ENCODE measurements at places on chromosomes 4 and X.

GRCh38 chrX:123084797-123085196 lies 99.3 kb upstream of the GRIA3 start:
- DNase-seq: no peak

DNA sequence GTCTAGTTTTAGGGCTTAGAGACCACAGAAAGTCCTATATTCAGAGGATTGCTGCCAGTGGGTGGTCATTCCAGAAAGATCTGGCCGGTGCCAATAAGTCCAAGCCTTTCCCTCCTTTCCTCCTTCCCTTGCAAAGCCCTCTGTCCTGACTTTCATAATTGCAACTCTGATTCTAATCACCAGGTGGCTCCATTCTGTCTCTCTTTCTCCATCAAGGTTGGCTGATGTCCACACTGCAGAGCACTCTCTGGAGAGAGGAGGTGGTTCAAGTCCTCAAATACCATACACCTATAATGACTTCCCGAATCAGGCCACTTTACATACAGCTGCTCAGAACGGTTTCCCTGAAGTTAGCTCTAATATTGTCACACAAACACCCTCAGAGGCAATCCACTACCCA lies 22.4 kb upstream of the ARMCX4 start:
- DNase-seq: no peak

DNA sequence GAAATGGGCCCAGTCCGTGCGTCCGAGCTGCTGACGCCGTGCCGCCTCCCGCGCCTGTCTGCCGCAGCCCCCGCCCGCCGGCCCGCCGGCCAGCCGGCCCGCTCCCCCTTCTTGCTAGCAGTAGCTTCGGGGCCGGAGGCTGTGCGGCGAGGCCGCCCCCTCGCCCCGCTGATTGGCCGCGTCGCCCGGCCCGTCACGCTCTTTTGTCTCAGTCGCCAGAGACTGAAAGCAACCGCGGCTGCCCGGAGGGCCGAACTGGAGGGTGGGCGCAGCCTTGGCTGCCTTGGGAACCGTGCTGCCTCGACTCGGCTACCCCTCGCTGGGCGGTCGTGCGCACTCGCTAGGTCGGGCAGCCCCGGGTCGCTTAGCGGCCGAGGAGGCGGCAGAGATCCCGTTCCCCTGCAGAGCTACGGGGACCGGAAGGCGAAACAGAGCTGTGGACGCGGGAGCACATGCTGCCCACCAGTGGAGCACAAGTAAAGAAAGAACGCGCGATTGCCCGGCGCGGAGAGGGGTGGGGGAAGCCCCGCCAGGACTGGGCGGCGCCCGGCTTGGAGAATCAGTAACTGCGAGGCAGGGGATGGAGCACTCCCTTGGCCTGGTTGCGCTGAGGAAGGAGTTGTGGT lies at the start of gene ZCCHC18:
Gene ZCCHC18, plus strand, starts transcription at position 198 of the 626 bp plus-strand sequence. CDS start 1,589 bp downstream, outside the sequence.
- no peak for DNase-seq

DNA sequence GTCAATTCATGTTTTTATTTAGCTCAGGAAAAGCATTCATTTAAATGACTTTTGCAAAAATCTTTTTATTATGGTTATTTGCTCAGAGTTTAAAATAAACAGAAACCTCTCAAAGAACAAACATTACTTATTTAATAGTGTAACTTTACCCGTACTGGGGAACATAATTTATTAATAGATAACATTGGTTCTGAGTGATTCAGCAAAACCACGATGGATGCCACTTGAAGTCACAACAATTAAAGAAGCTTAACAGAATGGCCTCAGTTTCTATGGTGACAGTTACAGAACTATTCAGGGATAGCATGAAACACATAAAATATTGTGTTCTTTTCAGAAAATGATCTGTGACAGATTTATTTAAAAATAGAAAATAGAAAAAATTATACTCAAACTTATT lies 368.7 kb downstream of the CCSER1 start:
- no peak for DNase-seq

DNA sequence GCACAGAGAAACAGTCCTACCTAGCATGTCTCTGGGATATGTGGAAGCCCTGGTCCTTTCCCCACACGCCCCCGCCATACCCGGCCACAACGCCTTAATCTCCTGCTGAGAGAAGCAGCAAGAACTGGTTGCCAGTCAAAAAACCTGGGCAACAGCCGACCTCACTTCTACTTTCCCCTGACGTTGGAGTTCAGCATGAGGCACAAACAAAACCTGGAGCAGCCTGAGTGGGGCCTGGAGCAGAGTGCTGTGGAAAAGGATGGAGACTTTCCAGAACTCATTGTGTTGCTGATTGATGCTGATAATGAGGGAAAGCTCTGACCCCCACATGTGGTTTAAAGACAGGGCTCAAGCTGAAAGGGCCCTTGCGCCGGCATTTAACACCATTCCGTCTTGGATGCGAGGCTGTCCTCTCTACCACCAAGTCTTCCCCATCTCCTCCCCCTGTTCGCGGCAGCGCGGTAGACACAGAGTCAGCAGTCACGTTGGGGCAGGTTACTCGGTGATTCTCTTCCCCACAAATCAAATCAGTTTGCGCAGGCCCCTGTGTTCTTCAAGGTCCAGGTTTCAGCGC lies 666 bp downstream of the CCDC158 start:
- no peak for DNase-seq

DNA sequence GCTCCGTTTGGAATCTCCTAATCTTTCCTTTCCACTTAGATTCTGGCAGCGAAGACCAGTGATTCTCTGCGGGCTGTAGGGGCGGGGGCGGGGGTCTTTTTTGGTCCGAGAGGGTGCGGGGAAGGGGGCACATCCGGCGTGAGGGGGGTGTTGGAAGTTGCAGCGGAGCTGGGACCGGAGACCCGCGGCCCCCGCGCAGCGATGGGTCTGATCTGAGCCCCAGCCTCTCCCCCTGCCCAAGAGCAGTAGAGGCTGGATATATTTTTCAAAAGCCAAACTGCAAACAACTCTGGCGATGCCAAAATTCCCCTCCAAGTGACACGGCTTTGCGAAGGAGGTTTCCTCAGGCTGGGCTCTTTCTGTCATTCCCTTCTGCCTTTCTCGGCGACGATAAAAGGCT lies 355 bp downstream of the GRID2 start:
- no peak for DNase-seq

DNA sequence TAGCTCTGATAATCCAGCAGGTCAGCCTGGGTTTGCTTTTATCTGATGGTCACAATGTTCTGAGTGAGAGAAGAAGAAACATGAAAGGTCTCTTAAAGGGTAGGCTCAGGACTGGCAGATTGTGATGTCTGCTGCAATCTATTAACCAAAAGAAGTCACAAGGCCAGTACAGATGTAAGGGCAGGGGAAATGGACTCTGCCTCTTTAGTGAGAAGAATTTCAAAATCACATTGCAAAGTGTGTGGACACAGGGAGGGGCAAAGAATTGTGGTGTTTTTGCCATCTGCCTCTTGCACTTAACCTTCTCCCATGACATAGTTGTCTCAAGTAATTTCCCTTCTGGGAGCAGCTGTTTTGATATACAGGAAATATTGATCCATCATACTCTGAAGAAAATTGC lies 40.9 kb downstream of the IL1RAPL1 start:
- no peak for DNase-seq

- DNase-seq: no peak
These were observed 57.0 kb upstream of the PPP2R3B start for GRCh38 chrX:443536-444210.

DNA sequence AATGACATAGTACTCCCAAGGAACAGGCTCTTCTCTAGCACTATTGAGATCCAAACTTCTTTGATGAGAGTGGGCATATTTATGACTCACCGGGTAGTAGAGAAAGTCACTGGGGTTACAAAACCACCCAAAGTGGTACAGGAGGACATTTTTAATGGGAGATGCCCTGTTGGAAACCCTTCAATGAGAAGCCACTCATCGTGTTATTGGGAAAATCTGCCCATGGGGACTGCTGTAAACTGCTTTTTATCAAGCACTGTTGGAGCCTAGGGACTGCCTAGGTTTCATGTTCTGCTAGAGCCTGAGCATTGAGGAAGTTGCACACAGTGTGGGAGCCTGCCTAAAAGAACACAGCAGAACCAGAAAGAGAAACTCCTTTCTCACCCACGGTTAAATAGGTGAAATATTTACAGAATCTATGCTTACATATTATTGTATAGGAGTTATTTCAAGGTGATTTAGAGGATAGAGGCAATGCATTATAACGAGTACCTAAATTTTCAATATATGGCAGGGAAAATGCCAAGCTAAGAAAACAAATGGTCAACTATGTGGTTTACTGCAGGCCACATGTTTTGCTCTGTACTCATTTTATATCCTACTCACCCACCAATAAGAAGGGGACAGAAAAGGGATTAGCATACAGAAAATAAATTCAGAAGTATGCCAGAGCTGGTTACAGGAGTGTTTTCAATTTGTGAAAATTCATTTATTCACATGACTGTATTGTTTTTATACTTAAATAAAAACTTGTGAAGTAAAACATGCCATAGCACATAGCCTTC lies 559.1 kb downstream of the FSTL5 start:
- no peak for DNase-seq

DNA sequence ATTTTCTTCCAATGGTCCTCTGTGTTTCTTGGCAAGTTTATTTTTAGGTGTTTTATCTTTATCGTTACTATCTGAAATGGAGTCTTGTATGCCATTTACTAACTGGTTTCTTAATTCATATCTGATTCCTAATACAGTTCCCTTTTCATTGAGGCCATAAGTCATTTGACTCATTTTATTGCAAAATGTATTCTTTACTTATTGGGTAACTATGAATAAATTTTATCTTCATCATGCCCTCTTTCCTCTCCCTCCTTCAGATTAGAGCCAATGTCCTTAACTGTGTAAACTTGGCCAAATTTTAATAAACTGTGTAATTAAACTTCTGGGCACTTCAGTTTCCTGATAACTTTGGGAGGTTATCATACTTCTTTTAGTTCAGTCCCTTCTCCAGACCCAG lies 19.3 kb upstream of the MSMO1 start:
- DNase-seq: no peak

DNA sequence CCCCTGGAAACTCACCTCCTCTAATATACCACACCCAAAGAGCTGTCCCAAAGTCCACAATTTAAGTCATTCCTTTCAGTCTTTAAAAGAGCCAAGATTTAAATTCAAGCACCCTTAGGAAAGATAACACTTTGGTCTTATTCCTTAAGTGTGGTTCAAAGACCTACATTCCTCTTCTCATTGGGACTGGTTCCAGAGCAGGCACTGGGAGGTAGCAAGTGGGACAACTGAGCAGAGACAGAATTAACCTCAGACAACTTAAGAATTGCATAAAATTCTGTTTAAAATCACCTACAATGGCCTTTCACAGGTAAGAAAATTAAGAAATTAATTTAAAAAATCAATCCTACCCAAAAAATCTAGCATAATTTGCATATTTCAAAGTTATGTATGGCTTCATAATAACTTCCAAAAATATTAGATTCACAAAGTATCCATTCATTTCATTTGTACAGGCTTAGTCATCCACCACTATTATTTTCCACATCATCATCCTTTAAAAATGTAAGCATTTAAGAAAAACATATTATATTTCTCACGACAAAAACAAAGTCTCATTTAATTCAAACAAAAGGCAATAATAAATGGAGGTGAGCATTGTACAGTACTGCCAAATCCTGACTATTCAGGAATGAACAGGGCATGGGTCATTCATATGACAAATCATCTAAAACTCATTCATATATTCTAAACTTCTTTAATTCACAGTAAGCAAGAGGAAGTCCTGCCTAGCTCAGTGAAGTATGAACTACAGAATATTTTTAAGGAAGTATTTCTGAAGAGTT lies 13.6 kb downstream of the PRSS12 start:
- DNase-seq: no peak

GRCh38 chrX:118727686-118728339 lies 407 bp downstream of the IL13RA1 start:
- no peak for DNase-seq

DNA sequence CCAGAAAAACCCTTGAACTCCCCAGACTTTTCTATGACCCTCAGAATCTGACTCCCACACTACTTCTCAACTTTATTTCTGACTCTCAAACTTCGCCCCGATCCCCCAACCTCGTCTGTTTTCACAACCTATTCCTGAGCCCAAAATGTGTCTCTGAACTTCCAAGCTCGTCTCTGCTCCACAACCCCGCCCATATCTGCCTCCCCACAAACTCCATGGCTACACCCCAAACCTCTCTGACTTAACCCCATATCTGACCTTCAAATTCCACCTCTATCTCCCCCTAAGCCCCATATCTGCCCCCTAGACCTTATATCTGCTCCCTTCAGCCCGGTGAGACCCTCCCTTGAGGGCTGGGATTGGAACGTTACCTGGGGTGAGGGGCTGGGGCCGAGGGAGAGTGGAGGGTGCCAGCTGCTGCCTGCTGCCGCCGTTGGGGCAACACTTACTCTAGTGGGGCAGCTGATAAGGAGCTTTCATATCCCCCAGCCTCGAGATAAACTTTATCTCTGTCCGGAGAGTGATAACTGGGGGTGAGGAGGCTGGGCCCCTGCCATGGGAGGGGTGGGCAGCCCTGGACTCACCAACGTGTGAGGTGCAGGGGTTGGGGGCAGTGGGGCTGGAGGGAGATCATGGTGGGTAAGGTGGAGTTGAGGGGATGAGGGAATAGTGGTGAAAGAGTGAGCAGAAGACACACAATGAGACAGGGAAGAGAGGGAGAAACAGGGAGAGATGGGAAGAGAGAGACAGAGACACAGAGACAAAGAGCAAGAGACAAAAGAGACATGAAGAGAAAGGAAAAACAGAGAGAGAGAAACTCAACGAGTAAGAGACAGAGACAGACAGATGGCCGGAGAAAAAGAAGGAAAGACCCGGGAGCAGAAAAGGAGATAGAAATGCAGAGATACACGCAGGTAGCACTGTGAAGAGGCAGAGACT lies 1.4 kb downstream of the GATA1 start:
- DNase-seq: no peak

- DNase-seq: no peak
These were observed 507.6 kb downstream of the CENPC start for GRCh38 chr4:67037504-67038227.

DNA sequence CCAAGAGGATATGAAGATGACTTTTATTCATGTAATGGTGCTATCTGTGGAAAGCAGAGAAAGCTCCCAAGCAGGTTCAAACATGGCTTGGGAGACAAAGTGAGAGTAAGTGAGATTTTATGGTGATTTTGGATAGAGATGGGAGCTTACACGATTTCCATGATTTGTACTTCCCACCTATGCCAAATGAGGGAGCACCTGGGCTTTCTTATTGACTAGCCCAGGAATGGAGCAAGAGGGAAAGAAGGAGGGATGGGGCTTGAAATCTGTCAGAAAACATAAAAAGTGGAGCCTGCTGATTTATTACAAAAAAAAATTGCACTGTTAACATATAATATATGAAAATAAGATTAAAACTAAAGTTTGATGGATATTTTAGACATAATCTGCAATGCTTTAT lies 703.5 kb upstream of the PABPC4L start:
- no peak for DNase-seq

- DNase-seq: no peak
These were observed 306.2 kb downstream of the INPP4B start for GRCh38 chr4:142539796-142540482.

- DNase-seq: no peak
These were observed 695.9 kb upstream of the ATOH1 start for GRCh38 chr4:93132631-93133030.

GRCh38 chr4:172305698-172306097 lies 492.5 kb downstream of the GALNTL6 start:
- DNase-seq: no peak

- DNase-seq: no peak
These were observed 20.0 kb downstream of the MORF4L2 start for GRCh38 chrX:103666202-103667107.

- DNase-seq: no peak
These were observed 767.8 kb upstream of the TENM3 start for GRCh38 chr4:181475359-181475758.
